ENCODE measurements at places on chromosomes 3 and 15.

DNA sequence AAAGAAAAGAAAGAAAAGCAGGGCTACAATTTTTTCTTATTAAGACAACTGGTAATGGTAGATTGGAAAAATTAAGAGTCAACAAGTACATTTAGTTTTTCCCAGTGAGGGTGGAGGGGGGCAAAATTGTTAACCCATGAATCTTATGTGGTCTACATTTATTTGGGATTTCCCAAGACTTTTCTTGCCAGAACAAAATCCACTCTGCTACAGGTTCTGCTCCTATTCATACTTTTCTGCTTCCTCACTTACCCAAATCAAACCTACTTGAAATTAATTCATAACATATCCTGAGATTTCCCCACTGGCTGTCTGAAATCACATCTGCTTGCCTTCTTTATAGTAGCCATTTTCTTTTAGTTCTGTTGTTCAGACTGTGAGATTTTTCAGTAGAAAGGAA, 41.1 kb downstream of the VGLL3 start:
- no peak overlapping the region for H3K4me3 ChIP-seq
- H3K36me3 ChIP-seq, result no peaks in the 10 kb centered on the region
- no peak overlapping the region for H3K27ac ChIP-seq
- no peaks in the 10 kb centered on the region for H3K4me1 ChIP-seq
- H3K27me3 ChIP-seq, result no peaks in the 10 kb centered on the region
- DNase-seq, result no peak

GRCh38 chr15:89999676-90000185, 1.4 kb upstream of the ZNF710 start:
- H3K36me3 ChIP-seq, result peaks cover 13% of the 10 kb centered on the region
- H3K27me3 ChIP-seq, result no peaks in the 10 kb centered on the region
- peaks cover 42% of the 10 kb centered on the region for H3K4me1 ChIP-seq
- no peak for DNase-seq

DNA sequence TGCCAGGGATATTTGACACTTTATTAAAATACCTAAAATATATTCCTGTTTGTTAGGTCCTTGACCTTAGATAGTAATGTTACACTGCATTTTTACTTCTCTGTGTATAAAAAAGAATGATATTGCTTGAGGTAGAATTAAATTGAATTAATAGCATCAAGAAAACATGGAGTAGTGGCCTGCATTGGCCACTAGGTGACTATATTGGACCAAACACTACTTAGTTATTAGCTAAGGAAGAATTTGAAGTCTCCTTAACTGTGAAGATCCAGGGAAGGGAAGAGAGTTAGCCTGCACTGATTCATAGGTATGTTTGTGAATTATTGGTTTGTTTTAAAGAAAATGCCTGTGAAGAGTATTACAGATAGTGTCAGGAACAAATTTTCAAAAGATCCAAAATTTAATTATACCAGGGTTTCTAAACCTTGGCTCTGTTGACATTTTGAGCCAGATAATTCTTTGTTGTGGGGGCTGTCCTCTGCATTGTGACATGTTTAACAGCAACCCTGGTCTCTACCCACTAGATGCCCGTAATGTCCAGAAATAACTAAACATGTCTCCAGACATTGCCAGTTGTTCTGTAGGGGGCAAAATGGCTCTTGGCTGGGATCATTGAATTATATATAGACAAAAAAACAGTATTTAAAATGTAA, 103.6 kb upstream of the THSD4 start:
- H3K36me3 ChIP-seq, result no peaks in the 10 kb centered on the region
- H3K27me3 ChIP-seq, result peaks cover 40% of the 10 kb centered on the region
- no peak overlapping the region for H3K4me3 ChIP-seq
- no peaks in the 10 kb centered on the region for H3K4me1 ChIP-seq

DNA sequence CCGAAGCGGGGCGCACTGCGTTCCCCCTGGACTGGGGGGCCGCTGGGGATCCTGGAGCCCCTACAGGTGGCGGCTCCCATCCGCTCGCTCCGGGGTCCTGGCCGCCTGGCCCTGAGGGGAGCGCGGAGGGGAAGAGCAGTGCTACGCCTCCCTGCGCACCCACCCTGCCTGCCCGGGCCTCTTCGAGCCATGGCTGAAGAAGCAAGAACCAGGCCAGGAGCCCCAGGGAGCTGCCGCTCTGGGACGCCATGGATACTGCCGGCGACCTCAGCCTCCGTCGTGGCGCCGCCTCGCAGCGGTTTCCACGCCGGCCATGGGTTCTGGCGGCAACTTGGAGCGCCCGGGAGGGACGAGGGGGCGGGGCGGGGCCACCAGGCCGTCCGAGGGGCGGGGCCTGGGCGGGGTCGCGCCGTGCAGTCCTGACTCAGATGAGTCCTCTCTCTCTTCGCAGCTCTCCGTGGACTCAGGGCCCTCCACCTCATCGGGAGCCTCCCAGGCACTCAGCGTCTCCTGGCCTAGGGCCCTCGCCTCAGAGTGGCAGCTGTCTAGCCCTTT, 50.9 kb downstream of the MYL3 start:
- peak; percentile 76 for DNase-seq
- peaks cover 26% of the 10 kb centered on the region for H3K27me3 ChIP-seq
- peak overlapping the region; percentile 70 for H3K4me3 ChIP-seq
- H3K36me3 ChIP-seq, result no peaks in the 10 kb centered on the region
- no peak overlapping the region for H3K27ac ChIP-seq

DNA sequence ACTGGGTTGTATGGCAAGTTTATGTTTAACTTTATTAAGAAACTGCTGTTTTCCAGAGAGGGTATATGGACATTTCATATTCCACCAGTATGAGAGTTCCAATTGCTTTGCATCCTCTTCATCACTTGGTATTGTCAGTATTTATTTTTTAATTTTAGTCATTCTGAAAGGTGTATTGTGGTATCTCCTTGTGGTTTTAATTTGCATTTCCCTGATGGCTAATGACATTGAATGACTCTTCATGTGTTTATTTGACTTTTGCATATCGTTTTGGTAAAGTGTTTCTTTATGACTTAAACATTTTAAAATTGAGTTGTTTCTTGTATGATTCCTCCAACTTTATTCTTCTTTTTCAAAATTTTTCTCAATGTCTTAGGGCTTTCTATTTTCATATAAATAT, 44.4 kb downstream of the IL1RAP start:
- H3K27ac ChIP-seq, result no peak overlapping the region
- H3K4me1 ChIP-seq, result peaks cover 47% of the 10 kb centered on the region
- DNase-seq, result no peak
- H3K36me3 ChIP-seq, result peaks cover 27% of the 10 kb centered on the region
- H3K4me3 ChIP-seq, result no peak overlapping the region

DNA sequence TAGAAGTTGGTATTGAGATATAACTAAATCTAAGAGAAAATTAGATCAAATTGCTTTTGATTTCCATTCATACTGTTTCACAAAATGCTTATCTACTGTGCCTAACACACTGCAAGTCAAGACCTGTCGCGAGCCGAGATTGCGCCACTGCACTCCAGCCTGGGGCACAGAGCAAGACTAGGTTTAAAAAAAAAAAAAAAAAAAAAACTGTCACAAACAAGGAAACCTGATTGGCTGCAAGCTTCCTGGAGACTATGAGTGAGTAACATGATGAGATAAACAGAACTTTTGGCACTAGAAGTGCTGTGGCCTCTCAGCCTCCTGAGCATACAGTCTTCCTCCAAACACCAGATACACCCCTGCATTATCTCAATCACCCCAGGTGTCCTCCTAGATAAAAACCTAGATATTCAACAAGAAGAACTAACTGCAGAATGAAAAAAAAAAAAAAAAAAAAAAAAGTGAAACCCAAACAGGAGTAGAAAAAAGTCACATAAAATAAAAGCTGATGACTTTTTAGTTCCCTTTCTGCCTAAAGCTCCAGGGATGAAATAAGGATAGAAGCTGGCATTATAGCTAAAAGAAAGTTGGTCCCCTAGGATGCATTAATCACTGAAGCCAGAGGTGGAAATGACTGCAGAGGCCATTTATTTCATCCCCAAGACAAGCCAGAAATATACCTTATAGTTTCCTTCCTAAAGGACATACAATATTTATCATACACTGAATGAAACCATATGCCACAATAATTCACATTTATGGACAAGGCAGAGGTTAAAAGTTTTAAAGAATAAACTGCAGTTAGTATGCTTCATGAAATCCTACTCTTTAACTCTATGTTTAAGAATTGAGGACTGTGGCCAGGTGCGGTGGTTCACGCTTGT, 82.4 kb downstream of the P3H2 start:
- no peaks in the 10 kb centered on the region for H3K4me1 ChIP-seq
- H3K4me3 ChIP-seq, result no peak overlapping the region
- DNase-seq, result no peak
- no peaks in the 10 kb centered on the region for H3K36me3 ChIP-seq
- H3K27ac ChIP-seq, result no peak overlapping the region

DNA sequence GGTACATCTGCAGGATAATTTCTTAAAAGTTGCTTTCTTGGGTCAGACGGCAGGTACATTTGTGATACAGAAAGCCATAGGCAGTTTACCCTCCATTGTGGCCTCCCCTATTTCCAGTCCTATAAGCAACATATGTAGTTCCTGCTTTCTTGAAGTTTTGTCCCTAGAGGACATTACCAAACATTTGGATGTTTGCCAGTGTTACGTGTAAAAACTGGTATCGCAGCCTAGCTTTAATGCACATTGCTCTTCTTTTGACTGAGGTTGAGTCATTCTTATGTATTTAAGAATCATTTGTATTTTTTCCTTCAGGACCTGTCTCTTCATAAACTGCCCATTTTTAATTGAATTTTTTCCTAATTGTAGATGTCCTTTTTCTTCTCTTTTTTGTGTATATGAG, 114.3 kb downstream of the DIPK2A start:
- DNase-seq, result no peak
- no peak overlapping the region for H3K4me3 ChIP-seq
- H3K4me1 ChIP-seq, result no peaks in the 10 kb centered on the region
- no peak overlapping the region for H3K27ac ChIP-seq

GRCh38 chr15:59657635-59658125, 365 bp upstream of the GTF2A2 start:
- H3K36me3 ChIP-seq, result peaks cover 4% of the 10 kb centered on the region
- H3K4me3 ChIP-seq, result no peak overlapping the region
- H3K27ac ChIP-seq, result peak overlapping the region; percentile 75
- peaks cover 5% of the 10 kb centered on the region for H3K4me1 ChIP-seq
- DNase-seq, result peak; percentile 1

DNA sequence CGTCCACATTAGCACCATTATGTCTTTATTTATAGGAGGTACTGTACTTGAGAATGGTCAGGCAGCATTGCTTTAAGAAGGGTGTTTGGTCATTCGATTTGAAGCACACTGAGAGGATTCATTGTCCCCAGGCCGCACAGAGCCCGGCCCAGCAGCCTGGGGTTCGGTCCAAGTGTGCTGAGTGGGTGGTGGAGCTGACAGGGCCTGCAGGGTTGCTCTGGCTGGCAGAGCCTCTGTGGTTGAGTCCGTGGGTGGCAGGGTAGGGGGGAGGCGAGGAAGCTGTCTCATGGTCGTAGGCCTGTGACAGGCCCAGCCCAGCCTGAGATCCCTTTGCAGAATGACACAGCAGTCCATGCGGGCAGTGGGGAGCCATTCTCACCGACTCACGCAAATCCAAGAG, 227.7 kb upstream of the TOPAZ1 start:
- no peaks in the 10 kb centered on the region for H3K36me3 ChIP-seq
- no peak overlapping the region for H3K4me3 ChIP-seq
- no peaks in the 10 kb centered on the region for H3K4me1 ChIP-seq
- DNase-seq, result no peak
- peaks cover 26% of the 10 kb centered on the region for H3K27me3 ChIP-seq

- no peak overlapping the region for H3K27ac ChIP-seq
- peaks cover 21% of the 10 kb centered on the region for H3K4me1 ChIP-seq
- peak; percentile 19 for DNase-seq
- H3K36me3 ChIP-seq, result peaks cover 2% of the 10 kb centered on the region
- H3K27me3 ChIP-seq, result peaks cover 23% of the 10 kb centered on the region
These were observed 78.3 kb upstream of the ALDH1L1 start for GRCh38 chr3:126258670-126259069.

GRCh38 chr15:101115393-101115785, 136.5 kb downstream of the CHSY1 start:
- no peaks in the 10 kb centered on the region for H3K27me3 ChIP-seq
- H3K4me3 ChIP-seq, result no peak overlapping the region
- no peaks in the 10 kb centered on the region for H3K36me3 ChIP-seq
- DNase-seq, result no peak

DNA sequence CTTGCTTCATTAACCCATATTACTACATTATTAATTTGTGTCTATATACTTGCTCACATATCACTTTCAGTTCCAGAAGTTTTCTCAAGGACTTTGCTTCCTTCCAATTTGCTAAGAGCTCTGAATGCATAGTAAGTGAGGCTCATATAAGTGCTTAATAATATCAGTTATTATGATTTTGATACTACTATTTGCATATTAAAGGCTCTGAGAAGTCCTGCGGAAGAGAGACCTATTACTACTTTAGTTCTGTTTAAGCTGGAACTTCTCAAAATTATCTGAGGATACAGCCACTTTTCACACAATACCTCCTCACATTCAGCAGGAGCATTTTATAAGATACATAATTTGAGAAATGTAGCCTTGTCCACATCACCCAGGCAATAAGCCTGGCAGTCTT, 81.6 kb downstream of the GJD2 start:
- no peaks in the 10 kb centered on the region for H3K36me3 ChIP-seq
- H3K27me3 ChIP-seq, result peaks cover 24% of the 10 kb centered on the region
- DNase-seq, result no peak
- H3K27ac ChIP-seq, result no peak overlapping the region
- no peak overlapping the region for H3K4me3 ChIP-seq
- no peaks in the 10 kb centered on the region for H3K4me1 ChIP-seq

GRCh38 chr3:47344971-47345370, 35.9 kb upstream of the PTPN23 start:
- no peak overlapping the region for H3K27ac ChIP-seq
- DNase-seq, result no peak
- H3K4me3 ChIP-seq, result no peak overlapping the region
- no peaks in the 10 kb centered on the region for H3K27me3 ChIP-seq

GRCh38 chr15:41979493-41980266, 7.3 kb upstream of the EHD4 start:
- no peak for DNase-seq
- H3K4me3 ChIP-seq, result no peak overlapping the region
- H3K4me1 ChIP-seq, result peaks cover 13% of the 10 kb centered on the region
- peaks cover 26% of the 10 kb centered on the region for H3K27me3 ChIP-seq

- no peak overlapping the region for H3K4me3 ChIP-seq
- DNase-seq, result no peak
- peaks cover 23% of the 10 kb centered on the region for H3K36me3 ChIP-seq
- no peaks in the 10 kb centered on the region for H3K27me3 ChIP-seq
- peaks cover 7% of the 10 kb centered on the region for H3K4me1 ChIP-seq
These were observed 50.2 kb downstream of the ANXA2 start for GRCh38 chr15:60347480-60348049.

- no peak overlapping the region for H3K4me3 ChIP-seq
- DNase-seq, result no peak
- H3K27me3 ChIP-seq, result peaks cover 20% of the 10 kb centered on the region
- no peaks in the 10 kb centered on the region for H3K36me3 ChIP-seq
- H3K4me1 ChIP-seq, result no peaks in the 10 kb centered on the region
These were observed 19.1 kb upstream of the GOLGA8A start for GRCh38 chr15:34456658-34457057.

DNA sequence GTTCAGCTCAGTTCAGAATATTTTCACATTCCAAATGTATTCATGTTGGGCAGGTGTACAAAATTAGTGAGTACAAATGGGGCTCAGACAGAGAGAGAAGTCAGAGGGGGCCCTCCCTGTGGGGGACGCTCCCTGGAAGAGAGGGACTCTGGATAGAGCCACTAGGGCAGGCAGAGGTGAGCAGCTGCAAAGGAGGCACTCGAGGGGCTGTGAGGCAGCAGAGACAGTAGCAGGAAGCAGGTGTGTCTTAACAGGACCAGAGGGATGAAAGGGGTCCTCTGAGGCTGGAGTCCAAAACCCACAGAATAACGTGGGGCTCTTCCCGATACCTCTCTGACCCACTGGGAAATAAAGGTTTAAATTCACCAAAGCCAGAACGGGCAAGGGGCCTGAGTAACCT, 127.1 kb downstream of the MEGF11 start:
- no peaks in the 10 kb centered on the region for H3K27me3 ChIP-seq
- no peaks in the 10 kb centered on the region for H3K4me1 ChIP-seq
- DNase-seq, result no peak
- no peak overlapping the region for H3K27ac ChIP-seq

Measured in activated T-cell treated with anti-CD3 and anti-CD28 coated beads, Interleukin-2, amount 50 U/mL, for 72 hours (primary cell).